ENCODE measurements at places on chromosomes 3 and 15.

- no peak for DNase-seq
Measured at GRCh38 chr3:72487946-72488737, 360.1 kb downstream of the SHQ1 start.

- peak; percentile 71 for DNase-seq
Measured at GRCh38 chr3:192892981-192893700, 24.5 kb downstream of the MB21D2 start.

DNA sequence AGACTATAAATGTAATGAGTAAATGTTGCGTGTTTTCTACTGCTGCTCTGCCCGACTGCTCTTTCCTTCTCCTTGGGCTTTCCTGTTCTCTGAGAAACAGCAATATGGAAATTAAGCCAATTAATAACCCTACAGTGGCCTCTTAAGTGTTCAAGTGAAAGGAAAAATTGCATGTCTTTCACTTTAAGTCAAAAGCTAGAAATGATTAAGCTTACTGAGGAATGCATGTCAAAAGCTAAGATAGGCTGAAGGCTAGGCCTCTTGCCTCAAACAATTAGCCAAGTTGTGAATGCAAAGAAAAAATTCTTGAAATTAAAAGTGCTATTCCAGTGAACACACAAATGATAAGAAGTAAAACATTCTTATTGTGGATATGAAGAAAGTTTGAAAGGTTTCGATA lies 55.0 kb downstream of the ATP2C1 start:
- no peak for DNase-seq

DNA sequence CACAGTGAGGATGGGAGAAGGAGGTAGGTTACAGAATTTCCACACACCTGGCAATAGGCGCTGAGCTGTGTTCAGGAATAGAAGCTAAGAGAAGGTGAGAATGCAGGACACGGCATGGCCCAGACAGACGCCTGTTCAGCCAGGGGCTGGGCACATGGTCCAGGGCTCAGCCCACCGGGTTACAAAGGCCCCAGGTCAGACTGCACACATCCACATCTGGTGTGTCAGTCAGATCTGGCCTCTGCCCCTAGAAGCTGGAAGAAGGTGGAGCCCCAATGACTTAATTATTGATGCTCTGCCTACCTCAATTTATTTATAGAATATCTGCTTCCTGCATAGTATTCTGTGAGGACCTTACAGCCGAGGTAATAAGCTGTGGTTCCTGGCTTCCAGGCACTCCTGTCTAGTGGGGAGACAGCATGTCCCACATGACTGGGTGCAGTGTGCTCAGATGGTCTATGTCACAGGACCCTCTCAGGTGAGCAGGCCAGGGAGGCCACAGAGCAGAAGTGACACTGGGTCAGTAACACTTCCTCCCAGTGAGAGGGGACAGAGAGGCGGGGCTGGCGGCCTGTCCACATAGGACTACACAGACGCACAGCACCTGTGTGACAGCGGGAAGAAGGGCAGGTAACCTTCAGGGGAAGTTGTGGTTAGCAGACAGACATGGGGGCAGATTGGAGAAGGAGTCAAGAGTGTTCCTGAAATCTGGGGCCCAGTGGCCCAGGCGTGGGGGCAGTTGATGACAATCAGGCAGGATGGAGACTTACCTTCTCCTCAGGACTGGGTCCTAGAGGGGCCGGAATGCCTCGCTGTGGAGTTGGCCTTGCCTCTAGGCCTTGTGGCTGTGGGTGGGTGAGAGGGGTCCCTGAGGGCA lies 38.6 kb upstream of the PLXNA1 start:
- DNase-seq: no peak

GRCh38 chr3:120338517-120338916 lies 10.6 kb downstream of the LRRC58 start:
- no peak for DNase-seq

DNA sequence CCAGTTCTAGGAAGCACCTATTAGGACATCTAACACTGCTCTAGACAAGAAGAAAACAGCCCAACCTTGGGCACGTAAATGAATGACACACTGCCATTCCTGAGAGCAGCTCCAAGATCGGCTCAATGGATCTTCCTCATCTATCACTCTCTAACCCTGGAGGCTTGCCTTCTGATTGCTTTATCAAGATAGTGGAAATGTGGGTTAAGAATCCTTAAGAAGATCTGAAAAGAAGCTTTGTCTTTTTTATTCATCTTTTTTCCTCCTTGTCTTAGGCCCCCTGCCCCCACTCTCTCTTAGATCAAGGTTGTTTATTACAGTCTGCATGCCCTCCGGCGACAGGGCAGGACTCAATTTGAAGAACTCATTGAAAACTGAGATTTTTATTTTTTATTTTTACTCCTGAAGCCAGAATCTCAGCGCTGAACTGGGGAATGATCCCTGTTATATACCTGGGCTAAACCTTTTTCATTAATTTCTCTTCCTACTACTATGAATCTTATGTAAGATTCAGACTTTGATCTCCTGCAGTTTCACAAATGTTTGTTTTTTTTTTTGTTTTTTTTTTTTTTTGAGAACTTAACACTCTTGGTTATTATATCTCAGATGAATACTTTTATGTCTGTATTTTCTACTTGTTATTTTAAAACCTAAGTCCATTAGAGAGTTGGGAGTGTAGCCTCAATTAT lies 219.5 kb downstream of the SV2B start:
- no peak for DNase-seq

GRCh38 chr3:188319569-188319968 lies 165.6 kb downstream of the LPP start:
- no peak for DNase-seq

DNA sequence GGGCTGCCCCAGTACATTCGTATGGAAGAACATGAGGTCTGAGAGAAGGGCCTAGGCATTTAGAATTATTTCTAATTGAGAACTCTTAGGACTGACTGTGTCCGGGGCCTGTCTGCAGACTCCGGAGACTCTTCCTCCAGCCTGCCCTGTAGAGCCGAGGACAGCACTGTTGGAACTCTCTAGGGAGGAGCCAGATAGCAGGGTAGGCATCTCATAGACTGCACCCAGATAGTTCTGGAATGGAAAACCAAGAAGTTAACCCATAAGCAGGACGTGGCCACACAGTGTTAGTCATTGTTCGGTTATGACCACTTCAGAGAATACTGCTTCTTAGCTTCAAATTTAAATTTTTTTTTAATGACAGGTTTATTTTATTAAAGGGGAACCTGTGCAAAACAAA lies 59.5 kb downstream of the SNRK start:
- DNase-seq: no peak

DNA sequence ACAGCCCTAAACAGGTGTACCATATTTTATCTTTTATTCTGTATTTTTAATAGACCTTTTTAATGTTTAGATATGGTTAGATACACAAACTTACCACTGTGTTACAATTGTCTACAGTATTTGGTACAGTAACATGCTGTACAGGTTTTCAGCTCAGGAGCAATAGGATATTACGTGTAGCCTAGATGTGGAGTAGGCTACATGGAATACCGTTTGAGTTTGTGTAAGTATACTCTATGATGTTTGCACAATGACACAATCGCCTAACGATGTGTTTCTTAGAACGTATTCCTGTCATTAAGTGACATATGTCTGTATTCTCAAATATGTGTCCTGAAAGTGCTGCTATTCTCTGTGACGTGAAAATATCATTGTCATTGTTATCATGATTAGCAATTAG lies 62.6 kb downstream of the MFSD1 start:
- no peak for DNase-seq

GRCh38 chr15:77565378-77565915 lies 67.3 kb downstream of the LINGO1 start:
- no peak for DNase-seq

DNA sequence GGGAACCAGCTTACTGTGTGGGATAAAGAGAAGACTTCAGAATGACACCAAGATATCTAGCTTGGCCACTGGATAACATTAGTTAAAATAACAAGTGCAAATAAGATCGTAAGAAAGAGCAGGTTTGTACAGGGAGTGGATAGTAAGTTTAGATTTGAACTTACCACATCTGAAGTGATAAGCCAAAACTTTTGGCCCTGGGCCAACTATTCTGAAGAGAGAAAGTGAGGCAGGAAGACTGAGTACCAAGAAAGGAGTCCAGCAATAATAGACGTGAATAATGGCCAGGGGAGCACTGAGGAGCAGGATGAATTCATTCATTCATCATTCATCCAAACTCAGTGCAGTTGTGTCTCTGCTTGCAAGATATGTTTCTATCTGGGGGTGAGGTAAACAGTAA lies 122.9 kb downstream of the PDE8A start:
- DNase-seq: no peak

- no peak for DNase-seq
Measured at GRCh38 chr3:163879172-163879571, 1199.1 kb downstream of the SI start.

GRCh38 chr15:39118510-39118909 lies 462.4 kb upstream of the THBS1 start:
- DNase-seq: peak; percentile 34

- no peak for DNase-seq
Measured at GRCh38 chr3:45921158-45922038, 21.9 kb upstream of the CXCR6 start.

GRCh38 chr3:120029749-120030148 lies 64.5 kb downstream of the GSK3B start:
- no peak for DNase-seq
